ENCODE measurements at places on chromosomes 6 and 20.

- DNase-seq, result no peak
Observed at GRCh38 chr20:63782521-63782971, 43.0 kb downstream of the SLC2A4RG start.

- DNase-seq, result no peak
Observed at GRCh38 chr6:119446609-119447008, 97.0 kb upstream of the MAN1A1 start.

- DNase-seq, result no peak
Observed at GRCh38 chr6:148407372-148407771, 64.7 kb downstream of the SASH1 start.

GRCh38 chr20:43916881-43917371 lies 2.3 kb downstream of the TOX2 start:
- no peak for DNase-seq

- DNase-seq, result no peak
Observed at GRCh38 chr6:40194447-40195170, 260.3 kb upstream of the MOCS1 start.

DNA sequence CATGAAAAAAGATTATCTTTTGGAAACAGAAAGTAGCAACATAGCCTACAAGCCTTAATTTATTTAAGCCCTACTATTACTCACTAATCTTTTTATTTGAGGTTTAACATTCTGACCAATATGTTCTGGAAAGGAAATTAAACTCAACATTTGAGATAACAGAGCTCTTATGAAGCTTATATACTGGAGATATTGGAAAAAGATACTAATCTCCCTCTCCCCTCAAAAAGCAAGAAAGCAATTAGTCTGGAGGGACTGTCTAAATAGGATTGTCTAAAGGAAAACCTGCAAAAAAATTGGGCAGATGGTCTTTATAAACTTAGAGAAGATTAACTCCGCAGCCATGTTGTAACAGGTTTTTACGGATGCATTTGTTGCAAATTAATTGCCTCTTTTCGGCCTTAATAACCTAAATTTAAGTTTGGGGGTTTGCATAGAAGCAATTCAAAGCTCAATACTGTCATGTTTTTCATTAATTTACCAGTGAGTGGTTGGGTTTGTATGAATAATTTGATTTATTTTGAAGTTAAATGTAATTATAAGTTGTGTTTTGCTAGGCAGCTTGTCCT lies 79.1 kb downstream of the SHLD1 start:
- DNase-seq, result peak; percentile 97

- no peak for DNase-seq
Observed at GRCh38 chr6:156795825-156796224, 18.6 kb downstream of the ARID1B start.

DNA sequence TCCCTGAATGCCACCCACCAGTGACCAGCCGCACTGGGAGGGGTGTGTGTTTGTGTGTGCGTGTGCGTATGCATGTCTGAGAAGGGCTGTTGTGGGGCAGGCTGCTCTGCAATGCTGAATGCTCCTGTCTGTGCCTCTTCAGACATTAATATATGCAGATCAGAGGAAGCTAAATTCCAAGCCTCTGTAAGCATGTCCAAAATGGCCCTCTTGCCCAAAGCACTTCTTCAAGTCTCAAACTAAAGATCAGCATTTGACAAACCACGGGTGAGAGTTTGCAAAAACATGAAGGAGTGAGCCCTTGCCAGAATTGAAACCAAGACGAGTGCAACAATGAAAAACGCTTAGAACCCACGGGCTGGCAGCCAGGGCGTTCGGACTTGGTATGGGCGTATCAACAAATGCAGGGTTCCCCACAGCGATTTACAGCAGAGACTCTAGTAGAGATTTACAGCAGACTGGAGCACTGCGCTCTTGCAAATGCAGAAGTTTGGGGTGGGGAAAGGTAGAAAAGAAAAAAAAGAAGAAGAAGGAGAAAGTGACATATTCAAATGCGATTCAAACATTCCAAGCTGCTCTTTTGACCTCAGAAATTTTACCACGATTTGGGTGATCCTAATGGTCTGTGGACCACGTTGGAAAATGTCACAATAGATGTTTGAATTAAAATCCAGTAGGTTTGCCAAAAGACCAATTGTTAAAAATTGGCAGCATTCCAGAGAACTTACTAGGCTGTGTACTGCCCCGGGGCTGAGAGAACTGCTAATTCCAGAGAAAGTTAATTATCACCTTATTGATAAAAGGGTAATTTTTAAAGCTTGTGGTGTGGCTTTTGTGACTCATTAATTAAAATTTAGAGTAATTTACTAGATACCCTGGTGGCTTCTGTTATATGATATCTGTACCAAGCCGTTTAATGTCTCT lies 3.5 kb downstream of the SCML4 start:
- DNase-seq, result peak; percentile 57

DNA sequence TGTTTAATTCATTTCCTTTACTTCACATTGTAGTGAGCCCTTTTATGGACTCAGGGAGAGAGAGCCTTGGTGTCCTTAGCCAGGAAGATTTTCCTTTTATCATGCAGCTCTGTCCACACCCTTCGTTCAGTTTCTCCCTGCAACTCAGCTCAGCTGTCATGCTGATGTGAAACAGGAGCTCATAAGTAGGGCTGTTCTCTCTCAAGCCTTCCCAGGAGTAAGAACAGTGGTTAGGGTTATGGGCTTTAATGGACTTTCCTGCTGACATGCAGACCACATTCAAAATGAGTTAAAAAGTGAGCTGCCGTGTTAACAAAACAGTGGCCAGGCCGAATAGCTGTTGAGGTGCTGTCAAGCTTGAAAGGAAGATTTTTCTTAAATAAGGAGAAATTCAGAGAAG lies 104.1 kb downstream of the BCKDHB start:
- DNase-seq, result peak; percentile 1

Measured in NCI-H82 (cell line).